Activated T-cell treated with anti-CD3 and anti-CD28 coated beads, Interleukin-2, amount 50 U/mL, for 72 hours (primary cell): ENCODE measurements at places on chromosomes 5 and 9. TPM values are rescaled to one million over a fixed set of nuclear protein-coding genes. Genes with fewer than 3 reads are reported as not detected.

Gene AGXT2
- not detected for total RNA-seq

Gene SPATA31D4
- not detected for total RNA-seq

DNA sequence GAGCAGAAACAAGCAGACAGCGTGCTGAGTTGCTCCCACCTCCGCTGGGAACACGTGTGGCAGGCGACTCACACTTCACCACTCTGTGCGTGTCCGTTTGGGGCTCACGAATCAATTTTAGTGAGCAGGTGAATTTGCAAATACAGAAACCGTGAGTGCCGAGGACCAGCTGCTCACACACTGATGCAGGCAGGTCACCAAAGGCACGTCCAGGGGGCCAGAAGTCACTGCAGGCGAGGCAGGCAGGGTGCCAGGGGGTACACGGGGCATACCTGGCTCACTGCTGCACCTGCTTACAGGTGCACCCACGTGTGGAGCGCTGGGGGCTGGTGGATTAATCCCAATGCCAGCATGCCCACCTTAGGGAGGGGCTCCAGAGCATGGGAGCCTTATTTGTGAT lies 68.8 kb downstream of the ZNF354C start:
- DNase-seq, result no peak

Gene SPARC
- total RNA-seq, result not detected

Gene SLC9A3
- total RNA-seq, result 1.3 TPM

Gene KIAA1958
- 12.9 TPM for total RNA-seq

GRCh38 chr5:77171141-77171910 lies 39.2 kb upstream of the PDE8B start:
- no peak for DNase-seq

GRCh38 chr9:104138243-104138868 lies 44.2 kb downstream of the SMC2 start:
- DNase-seq, result no peak

Gene TAS2R1
- not detected for total RNA-seq

DNA sequence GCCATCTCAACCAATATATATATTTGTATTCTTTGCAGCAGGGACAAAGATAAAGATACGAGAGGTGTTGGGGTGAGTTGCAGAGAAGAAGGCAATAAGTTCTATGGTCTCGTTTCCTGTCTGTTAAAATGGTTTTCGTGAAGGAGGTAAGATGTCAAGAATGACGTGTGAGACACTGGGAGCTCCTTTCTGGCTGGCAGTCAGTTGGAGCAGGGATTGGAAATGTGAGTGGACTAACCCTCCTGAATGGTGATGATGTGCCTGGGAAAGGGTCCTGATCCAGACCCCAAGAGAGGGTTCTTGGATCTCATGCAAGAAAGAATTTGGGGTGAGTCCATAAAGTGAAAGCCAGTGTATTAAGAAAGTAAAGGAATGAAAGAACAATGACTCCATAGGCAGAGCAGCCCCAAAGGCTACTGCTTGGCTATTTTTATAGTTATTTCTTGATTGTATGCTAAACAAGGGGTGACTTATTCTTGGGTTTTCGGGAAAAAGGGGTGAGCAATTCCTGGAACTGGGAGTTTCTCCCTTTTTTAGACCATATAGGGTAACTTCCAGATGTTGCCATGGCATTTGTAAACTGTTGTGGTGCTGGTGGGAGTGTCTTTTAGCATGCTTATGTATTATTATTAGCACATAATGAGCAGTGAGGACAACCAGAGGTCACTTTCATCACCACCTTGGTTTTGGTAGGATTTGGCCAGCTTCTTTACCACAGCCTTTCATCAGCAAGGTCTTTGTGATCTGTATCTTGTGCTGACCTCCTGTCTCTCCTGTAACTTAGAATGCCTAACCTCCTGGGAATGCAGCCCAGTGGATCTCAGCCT lies 53.7 kb downstream of the SPATA31C2 start:
- DNase-seq, result no peak

Gene PCDHA10
- total RNA-seq, result not detected

GRCh38 chr9:27590651-27591050 lies 17.4 kb upstream of the C9orf72 start:
- DNase-seq, result no peak

DNA sequence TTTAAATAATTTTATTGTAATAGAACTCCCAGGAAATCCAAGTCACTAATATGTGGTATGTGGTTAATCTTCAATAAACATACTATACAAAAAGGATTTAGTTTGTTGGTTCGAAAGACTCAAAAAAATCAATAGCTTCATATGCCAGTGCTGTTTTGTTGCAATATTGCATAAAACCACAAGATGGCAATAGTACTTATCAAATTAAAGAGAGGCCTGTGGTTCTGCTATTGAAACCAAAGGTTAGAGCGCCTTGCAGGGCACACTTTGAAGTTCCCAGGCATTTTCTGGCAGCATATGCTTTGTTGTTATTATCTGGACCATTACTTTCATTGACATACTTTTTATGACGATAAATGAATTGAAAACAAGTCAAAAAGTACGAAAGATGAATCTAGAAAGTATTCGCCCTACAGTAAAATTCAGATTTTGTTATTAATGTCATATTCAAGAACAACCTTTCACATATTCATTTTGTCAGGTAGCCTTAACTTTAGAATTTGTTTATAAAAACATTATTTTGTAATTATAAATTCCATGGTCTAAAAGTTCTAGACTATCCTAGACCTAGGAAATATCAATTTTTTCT lies 316.3 kb downstream of the MCTP1 start:
- peak; percentile 21 for DNase-seq

DNA sequence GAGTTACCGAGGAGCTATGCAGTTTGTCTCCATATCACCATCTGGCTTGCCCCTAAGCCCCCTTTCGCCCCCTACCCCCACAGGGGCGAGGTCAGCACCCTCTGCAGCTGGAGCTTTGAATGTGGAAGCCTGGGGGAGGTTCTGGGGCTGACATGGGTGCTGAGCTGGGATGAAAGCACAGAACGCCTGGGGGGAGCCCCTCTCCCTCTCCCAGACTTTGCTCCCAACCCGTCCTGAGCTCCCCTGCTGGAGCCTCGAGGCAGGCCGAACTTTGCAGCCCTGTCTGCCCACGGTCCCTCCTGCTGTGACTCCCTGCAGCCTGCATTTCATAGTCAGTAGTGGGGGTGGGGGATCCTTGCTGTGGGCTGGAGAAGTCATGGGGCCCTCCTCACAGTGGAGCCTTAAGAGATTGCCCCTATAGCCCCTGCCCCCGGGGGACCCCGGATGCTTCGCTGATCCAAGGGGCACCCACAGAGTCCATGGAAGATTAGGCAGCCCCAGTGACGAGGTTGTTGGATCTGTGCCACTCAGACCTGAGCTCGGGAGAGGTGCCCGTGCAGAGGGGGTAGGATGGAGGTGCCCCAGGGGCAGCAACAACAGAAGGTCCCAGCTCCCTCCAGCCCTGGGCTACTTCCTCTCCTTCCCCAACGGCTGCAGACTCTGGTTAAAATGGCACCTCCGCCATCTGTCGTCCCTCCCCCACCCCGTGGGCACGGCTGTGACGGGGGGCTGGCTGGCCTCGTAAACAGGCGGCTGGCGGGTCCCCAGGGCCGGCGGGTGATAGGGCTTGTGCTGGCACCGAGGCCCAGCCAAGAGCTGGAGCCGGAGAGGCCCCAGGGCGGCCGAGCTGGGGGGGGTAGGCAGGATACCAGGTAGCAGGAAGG lies 162.0 kb downstream of the C9orf50 start:
- peak; percentile 43 for DNase-seq

Gene UNC13B
- total RNA-seq, result 0.91 TPM

DNA sequence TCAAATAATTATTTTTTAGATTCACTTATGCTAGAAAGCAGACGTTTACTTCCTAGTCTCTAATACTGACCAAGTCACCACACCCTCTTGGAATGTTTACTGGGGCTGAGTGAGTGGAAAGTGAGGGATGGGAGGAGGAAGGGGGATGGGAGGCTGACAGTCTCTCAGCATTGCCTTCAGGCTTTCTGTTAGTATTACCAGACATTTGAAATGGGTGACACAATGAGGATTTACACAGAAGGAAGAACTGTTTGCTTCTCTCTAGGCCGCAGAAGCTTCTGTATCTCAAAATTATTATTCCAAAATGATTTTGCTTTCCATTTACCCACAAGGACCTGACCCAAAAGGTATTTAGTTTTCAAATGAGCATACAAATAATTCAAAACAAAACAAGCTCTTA lies 232.8 kb upstream of the ZNF608 start:
- no peak for DNase-seq

DNA sequence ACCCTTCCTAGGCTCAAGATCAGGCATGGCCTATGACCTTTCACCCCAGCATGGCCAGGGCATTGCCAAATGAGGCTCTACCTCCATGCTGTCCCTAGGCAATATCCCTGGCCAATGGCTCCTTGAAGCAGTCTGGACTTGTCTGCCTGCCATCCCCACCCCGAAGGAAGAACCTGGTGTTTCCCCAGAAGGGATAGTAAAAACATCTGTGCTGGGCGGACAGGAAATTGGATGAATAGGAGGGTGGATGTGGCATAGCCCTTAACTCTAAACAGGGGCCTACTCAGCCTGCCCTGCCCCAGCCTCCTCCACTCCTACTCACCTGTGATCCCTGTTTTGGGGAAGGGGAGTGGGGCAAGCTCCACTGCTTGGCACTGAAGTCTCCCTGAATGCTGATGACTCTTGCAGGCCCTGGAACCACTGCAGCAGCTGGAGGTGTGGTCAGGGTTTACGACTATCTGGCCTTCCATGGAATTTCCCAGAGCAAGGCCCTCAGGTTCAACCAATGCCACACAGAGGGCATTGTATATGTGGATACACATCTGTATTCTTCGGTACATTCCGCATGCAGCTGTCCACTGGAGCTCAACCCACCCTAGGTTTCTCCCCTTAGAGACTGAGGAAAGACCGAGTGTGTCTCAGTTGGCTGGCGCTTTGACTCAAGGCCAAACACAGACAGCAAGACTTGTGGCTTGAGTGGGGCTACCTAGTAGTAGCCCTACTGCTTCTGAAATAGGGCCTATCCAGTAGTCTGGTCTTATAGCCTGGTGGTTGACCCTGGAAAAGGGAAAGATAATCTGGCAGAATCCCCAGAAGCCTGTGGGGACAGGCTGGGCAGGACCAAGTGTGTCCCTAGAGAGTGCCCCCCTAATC lies 6.4 kb upstream of the P4HA2 start:
- DNase-seq, result no peak

GRCh38 chr9:127999461-127999860 lies 18.7 kb upstream of the EEIG1 start:
- no peak for DNase-seq

Gene ARSI
- total RNA-seq, result not detected

DNA sequence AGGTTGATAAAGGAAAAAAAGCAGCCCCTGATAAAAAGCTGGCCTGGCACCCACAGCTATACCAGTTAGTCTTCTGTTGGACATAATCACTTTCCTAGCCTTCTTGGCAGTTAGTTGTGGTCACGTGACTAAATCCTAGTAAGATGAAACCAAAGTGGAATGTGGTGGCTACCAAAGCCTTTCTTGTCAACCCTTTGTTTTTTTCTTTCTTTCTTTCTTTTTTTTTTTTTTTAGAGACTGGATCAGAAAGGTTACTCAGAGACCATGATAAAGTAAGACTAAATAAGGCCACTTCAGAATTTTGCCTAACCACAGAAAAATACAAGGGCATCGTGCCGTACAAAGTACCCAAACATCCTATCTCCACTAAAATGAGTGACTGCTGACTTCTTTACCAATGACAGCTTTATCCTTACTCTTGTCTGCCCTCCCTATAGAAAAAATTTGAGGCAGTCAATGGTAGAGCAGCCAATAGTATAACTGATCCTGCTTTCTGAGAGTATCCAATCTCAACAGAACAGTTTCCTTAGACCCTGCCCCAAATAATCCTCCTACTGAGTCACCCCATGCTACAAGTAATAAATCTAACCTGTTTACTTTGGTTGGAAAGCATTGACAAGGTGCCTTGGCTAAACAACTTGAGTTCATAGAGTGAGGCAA lies 14.2 kb upstream of the KIF27 start:
- no peak for DNase-seq

Gene GABRA1
- total RNA-seq, result not detected

- DNase-seq, result no peak
Observed at GRCh38 chr5:119470851-119471451, 18.7 kb downstream of the HSD17B4 start.

DNA sequence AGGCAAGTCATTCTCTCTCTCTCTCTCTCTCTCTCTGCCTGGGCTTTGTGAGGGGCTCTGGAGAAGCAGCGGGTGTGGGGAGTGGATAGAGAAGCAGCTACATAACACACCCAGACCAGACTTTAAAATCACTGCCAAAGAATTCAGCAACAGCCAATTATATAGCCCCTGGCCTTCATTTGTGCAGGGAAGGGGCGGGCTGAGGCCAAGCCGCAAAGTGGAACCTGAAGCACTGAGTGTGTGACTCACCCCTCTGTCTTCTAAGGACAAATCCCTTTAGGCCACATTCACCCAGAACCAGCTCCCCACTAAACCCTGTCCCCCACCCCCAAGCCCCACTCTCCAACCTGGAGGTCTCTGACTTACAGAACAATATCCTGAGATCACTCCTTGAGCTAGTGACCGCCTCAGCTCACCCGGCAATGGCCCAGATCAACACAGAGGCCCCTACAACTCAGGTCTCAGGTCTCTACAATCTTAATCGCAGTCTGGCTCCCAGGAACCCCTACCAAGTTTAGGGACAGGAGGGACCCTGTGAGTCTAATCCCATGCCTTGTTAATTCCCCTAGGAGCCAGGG lies 6.0 kb downstream of the B4GALT1 start:
- peak; percentile 61 for DNase-seq

Gene RNF180
- not detected for total RNA-seq

Gene SLC4A9
- total RNA-seq, result 0.07 TPM

Gene IFNK
- not detected for total RNA-seq

DNA sequence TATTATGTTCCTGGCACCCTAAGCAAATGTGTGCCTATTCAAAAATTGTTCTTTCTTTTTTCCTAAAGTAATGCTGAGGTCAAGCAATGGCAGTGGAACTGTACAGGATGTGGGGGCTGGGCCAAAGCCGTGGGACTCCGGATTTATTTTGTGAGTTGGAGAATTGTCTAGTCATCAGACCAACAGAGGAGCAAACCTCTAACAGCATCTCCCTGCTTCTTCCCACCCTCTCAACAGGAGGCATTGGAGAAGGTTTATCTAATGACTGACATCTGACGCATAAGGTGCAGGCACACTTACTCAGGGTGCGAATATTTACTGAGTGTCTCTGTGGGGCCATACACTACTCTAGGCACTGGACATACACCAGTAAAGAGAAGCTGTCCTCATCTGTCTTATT lies 38.6 kb downstream of the MARCHF11 start:
- DNase-seq, result no peak

GRCh38 chr9:93819905-93820304 lies 135.2 kb downstream of the BARX1 start:
- no peak for DNase-seq
